ENCODE measurements at places on chromosomes 2 and 18. TPM values are rescaled to one million over a fixed set of nuclear protein-coding genes. Genes with fewer than 3 reads are reported as not detected.

Gene HOXD13
- total RNA-seq = not detected

Gene GPBAR1
- 0.66 TPM for total RNA-seq

Gene MARCHF4
- total RNA-seq = not detected

Gene DNER
- not detected for total RNA-seq

Gene ANTXR1
- 0.43 TPM for total RNA-seq

Gene SP140
- total RNA-seq = 43.9 TPM

Gene SERTAD2
- total RNA-seq = 14.2 TPM

Gene UGT1A5
- not detected for total RNA-seq

Gene NAT8
- not detected for total RNA-seq

Gene NETO1
- not detected for total RNA-seq

Gene SERPINB4
- not detected for total RNA-seq

Gene RGPD4
- total RNA-seq = 0.08 TPM

Gene SLC30A3
- 0.18 TPM for total RNA-seq

Gene KANSL3
- total RNA-seq = 29.1 TPM

Gene FOXD4L1
- total RNA-seq = 0.11 TPM

Gene PLA2R1
- total RNA-seq = not detected

Gene CRYBA2
- not detected for total RNA-seq

Gene CCDC68
- not detected for total RNA-seq

Gene C2orf80
- not detected for total RNA-seq

Gene MAT2A
- total RNA-seq = 404 TPM

Gene SPATA3
- not detected for total RNA-seq

Gene RUFY4
- 0.38 TPM for total RNA-seq

Gene REG3A
- total RNA-seq = not detected

Gene CDH2
- 0.18 TPM for total RNA-seq

Gene CTDP1
- 38.6 TPM for total RNA-seq

Gene FAM161A
- total RNA-seq = 3.0 TPM

Gene REG1A
- total RNA-seq = 7.6 TPM

Gene MC2R
- not detected for total RNA-seq
